AG09319 (cell line): ENCODE measurements at places on chromosomes 7 and 10.

DNA sequence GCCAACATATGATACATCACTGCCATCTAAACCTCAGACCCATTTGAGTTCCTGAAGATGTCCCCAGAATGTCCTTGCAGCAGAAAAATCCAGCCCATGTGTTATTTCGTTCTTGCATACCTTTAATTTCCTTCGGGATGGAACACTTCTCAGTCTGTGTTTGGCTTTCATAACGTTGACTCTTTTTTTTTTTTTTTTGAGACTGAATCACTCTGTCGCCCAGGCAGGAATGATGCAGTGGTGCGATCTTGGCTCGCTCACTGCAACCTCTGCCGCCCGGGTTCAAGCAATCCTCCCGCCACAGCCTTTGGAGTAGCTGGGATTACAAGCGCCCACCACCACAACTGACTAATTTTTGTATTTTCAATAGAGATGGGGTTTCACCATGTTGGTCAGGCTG, 148.8 kb upstream of the TNRC18 start:
- no peak for DNase-seq

DNA sequence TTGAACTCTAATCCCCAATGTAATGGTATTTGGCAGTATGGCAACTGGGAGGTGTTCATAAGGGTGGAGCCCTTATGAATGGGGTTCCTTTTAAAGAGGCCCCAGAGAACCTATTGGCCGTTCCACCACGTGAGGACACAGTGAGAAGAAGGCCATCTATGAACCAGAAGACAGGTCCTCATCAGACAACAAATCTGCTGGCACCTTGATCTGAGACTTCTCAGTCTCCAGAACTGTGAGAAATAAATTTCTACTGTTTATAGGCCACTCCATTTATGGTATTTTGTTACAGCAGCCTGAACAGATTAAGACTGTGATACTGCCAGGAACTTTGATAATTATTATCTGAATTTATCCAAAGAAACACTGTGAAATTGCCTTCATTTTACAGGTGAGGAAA, 132.3 kb downstream of the GLI3 start:
- DNase-seq, result no peak

DNA sequence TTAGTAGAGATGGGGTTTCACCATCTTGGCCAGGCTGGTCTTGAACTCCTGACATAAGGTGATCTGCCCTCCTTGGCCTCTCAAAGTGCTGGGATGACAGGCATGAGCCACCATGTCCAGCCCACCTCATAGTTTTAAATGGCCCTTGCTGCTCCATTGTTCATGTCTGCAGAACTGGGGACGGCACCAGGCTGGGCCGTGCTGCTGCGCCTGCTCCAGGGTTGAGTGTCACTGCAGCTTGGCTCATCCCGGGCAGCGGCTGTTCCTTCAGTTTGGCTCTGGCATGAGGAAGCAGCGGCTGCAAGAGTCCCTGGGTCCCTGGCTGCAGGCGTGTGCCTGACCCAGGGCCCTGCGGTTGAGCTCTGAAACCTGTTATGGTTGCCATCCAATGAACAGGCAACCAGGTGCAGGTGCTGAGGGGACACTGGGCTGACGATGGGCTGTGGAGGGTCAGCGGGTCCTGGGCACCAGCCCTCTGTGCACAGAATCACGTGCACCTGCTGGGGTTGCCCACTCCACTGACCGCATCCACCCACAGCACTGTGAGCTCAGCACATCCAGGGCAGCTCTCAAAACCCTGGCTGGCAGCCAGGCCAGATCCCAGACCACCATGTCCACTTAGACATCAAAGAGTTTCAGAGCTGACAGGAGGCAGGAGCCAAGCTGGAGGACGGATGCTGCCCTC, 70.2 kb upstream of the PPP2R2D start:
- no peak for DNase-seq

GRCh38 chr10:118818621-118819221, 64.0 kb upstream of the CACUL1 start:
- DNase-seq, result no peak

- no peak for DNase-seq
Observed at GRCh38 chr7:30616318-30616717, 21.6 kb downstream of the GARS1 start.

GRCh38 chr10:70984986-70985722, 96.8 kb upstream of the PCBD1 start:
- DNase-seq, result no peak

- no peak for DNase-seq
Observed at GRCh38 chr10:128462844-128463243, 336.6 kb upstream of the MKI67 start.

- DNase-seq, result no peak
Observed at GRCh38 chr10:52965509-52965908, 192.9 kb upstream of the MBL2 start.

DNA sequence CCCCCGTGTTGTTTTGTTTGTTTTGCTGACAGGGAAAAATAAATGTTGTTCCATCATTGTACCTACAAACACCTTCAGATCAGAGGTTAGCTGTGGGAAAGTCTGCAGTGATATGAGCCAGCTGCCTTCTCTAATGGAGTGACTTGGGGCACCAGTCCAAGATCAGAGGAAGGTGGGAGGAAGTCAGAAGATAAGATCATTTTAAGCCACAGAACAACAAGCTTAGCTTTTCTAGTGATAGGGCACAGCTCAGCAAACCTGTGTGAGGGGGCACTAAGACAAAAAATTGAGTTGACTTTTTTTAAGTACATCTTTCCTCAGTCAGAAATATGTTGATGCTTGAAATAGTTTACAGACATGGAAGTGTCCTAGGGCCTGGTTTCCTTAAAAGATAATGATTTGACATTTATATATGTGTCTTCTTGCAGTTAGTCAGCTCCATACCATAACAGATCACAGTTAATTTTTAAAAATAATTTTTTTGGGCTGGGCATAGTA, 240.3 kb upstream of the KAT6B start:
- no peak for DNase-seq

DNA sequence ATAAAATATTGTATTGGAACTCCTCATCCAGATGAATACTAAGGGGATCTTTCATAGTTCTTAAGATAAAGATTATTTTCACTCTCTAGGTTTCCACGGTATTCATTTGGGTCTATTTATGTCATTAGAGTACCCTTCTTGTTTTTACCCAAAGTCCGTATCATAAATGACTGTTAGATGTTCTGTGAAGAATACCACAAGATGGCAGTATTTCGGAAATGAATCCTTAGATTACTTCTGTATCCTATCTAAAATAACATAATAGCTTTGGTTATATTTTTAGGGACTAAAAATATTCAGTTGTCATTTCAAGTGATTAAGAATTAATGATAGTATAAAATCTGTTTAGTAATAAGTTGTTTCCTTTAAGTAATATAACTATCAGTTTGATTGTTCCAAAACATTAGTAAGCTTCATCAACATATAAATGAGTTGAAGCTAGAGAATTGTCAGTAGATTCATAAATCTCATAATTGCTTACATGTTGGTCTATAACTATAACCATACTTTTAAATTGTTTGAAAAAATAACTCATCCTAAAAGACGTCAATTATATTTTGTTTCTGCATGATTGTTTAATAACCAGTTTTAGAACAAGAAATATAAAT, 337.5 kb upstream of the KCND2 start:
- DNase-seq, result peak; percentile 19

- peak; percentile 19 for DNase-seq
Observed at GRCh38 chr7:79176859-79177477, 276.5 kb downstream of the MAGI2 start.

- no peak for DNase-seq
Observed at GRCh38 chr7:30656006-30656957, 26.0 kb downstream of the CRHR2 start.

GRCh38 chr10:110610308-110610774, 33.8 kb upstream of the RBM20 start:
- DNase-seq, result peak; percentile 3

- DNase-seq, result no peak
Observed at GRCh38 chr7:137717811-137718271, 128.9 kb downstream of the DGKI start.

DNA sequence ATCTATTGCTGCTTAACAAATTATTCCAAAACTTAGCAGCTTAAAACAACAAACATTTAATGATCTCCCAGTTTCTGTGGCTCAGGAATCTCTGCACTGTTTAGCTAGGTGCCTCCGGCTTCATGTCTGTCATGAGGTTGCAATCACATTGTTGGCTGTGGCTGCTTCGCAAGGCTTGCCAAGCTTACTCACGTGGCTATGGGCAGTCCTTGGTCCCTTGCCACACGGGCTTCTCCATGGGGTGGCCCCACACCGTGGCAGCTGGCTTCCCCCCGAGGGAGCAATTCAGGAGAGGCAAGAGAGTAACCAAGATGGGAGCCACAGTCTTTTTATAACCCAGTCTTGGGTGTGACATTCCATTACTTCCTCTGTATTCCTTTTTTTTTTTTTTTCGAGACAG, 67.4 kb downstream of the NEURL1 start:
- no peak for DNase-seq

DNA sequence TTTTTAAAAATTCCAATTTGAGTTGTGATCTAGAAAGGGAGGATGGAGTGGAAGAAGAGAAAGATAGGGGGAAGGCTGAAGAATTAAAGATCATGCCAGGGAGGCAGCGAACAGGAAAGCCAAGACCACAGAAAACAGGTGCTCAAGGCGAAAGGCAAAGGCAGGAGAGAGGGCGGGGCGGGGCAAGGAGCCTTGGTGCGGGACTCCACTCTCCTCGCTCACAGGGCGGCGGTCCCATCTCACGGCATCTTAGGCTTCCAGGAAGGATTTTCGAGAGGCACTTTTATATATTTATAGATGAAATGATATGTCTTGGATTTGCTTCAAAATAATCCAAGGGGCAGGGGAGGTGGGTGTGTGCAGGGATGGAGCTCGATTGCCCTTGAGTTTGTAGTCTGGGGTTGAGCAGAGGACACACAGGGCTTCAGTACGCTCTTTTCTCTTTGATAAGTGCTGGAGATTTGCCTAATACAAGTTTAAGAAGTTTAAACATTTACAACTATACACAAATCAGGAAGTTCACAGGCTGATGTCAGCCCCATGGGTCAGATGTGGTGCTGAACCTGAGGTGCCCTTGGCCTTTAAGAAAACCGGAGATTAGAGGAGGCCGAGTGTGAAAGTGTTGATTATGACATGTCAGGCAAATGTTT, 161.1 kb downstream of the PRKAG2 start:
- no peak for DNase-seq

DNA sequence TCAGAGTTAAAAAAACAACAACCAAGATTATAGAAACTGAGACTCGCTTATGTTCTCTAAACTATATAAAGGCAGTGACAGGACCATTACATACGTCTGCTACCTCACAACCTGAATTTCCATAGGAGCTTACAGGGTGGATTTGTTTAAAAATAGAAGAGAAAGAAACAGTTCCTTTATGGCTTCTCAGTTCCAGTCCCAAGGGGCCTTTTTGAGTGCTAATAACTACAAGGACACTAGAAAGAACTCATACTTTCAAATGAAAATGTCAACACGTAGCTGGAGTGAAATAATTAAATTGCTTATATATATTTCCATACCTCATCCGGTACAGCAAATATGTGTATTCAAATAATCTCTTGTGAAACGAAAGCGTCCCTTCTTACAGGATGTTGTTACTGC, 19.7 kb downstream of the TSPAN12 start:
- no peak for DNase-seq

DNA sequence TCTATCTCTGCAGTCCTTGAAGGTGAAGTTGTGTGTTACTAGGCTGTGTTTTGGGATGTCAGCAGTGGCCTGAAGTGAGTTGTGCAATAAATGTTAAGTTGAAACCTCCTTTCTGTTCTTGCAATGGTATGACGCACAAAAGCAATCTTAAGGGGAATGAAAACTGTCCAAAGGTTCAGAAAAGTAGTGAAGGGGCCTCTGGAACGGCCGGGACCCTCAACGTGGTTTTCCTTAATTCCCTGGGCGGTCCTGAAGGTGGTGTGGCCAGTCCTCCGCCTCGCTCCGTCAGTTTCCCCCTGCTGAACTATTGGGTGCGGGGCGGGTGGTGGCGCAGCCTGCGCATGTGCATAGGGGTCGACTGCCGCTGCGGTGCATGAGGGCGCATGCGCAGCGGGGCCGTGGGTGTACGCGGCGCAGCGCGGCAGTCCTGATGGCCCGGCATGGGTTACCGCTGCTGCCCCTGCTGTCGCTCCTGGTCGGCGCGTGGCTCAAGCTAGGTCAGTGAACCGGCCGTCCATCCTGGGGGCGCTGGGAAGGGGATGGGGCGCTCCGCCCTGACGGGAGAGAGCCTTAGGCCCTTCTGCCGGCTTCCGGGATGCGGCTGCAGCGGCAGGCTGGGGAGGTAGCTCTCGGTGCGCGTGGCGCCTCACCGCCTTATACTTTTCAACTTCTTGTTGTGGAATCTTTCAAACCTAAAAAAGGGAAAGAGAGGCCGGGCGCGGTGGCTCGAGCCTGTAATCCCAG, at the start of gene SUMF2:
Gene SUMF2, plus strand, starts transcription at position 405 of the 744 bp plus-strand sequence. Its CDS starts 26 bp downstream, at position 431.
- DNase-seq, result peak; percentile 78

DNA sequence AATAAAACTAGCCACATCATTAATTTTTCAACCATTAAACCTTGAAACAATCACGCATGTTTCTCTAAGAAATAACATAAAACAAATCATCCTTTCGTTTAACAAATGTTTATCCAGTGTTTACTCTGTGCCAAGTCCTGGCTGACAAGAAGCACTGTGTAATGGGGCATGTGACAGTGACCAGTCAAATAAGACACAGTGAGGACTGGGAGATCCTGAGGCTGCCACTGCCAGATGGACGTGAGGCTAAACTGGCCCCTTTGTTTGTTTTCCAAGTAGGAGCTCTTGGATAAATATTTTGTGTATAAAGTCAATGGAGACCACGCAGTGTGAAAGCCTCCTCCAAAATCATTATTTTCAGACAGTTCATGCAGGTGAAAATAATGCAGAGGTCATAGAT, 626.2 kb downstream of the SUGCT start:
- DNase-seq, result no peak
